Activated CD4-positive, alpha-beta T cell treated with anti-CD3 and anti-CD28 coated beads for 48 hours (primary cell): ENCODE measurements at places on chromosomes 1 and 21.

- DNase-seq, result no peak
Observed at GRCh38 chr1:7888248-7889081, 35.6 kb upstream of the UTS2 start.

- DNase-seq, result no peak
Observed at GRCh38 chr1:234553240-234554188, 56.5 kb downstream of the IRF2BP2 start.

DNA sequence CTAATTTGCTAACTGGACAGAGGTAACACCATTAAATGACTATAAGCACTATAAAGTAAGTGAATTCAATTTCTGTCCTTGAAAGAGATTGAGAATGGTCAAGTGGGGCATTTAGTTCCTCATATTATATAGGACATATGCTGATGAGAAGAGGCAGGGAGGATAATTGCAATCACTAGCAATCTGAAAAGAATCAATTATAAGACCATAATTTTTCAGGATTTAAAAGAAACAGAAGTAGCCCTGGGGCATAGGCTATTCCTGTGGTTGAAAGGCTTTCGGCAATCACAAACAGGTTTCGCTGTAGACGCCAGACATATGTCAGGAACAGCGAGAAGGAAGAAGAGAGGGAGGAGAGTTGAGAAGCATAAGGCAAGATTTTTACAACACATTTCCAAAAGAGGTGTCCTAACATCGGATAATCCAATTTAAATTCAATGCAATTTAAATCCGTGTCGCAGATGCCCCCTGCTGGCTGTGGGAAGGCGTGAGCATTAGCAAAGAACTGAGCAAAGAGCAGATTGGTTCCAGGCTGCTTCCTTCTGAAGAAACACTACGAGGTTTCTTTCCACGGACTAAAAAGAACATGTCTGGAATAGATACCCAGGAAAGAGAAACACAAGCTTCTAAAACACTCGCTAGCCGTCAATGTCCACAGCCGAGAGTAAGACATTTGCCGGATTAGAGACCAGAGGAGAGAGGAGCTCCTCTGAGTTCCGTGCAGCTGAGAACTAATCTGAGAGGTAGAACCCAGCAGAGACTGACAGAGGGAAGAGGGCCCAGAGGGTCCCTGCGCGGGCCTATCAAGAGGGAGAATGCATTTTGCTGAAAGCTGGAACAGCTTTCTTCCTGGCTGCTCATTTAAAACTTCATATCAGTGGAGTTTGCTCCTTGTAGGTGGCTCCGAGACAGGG, 27.9 kb downstream of the RGS5 start:
- peak; percentile 67 for DNase-seq

GRCh38 chr1:201609661-201610318, 70.9 kb downstream of the NAV1 start:
- no peak for DNase-seq
